Nephron progenitor cell (in vitro differentiated cells): ENCODE measurements at places on chromosomes 2 and 18.

GRCh38 chr2:222479859-222480258 lies 55.5 kb downstream of the SGPP2 start:
- no peak for DNase-seq

DNA sequence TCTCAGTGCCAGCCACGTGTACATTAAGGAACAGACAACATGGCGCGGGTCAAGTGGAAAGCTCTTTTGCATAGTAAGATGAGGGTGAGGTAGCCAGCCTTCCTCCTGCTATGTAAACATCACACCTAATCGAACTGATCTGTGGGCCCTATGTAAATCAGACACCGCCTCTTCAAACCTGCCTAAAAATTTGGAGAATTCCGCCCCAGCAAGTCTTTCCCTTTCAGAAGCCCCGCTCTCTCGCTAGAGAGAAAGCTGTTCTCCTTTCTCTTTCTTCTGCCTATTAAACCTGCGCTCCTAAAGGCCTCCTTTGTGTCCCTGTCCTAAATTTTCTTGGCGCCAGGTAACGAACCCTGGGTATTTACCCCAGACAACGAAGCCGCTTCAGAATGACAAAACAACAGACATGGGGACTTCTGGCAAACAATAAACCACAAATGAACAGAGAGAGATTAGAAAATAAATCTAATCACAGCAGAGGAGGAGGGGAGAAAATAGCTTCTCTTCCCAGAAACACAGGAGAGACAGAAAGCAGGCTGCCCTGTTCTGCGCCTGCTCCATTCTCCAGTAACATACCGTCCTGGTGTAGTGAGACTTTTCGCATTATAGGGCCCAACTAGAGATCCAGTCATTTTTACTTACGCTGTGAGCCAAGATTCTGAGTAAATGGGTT lies 31.9 kb upstream of the CYP1B1 start:
- DNase-seq = no peak

- no peak for DNase-seq
Measured at GRCh38 chr2:165787334-165787733, 6.7 kb downstream of the GALNT3 start.

GRCh38 chr2:102801098-102801718 lies 39.4 kb downstream of the TMEM182 start:
- DNase-seq = no peak

- no peak for DNase-seq
Measured at GRCh38 chr2:211397764-211398163, 841.4 kb downstream of the CPS1 start.

- no peak for DNase-seq
Measured at GRCh38 chr18:27616324-27616723, 431.2 kb upstream of the CHST9 start.

DNA sequence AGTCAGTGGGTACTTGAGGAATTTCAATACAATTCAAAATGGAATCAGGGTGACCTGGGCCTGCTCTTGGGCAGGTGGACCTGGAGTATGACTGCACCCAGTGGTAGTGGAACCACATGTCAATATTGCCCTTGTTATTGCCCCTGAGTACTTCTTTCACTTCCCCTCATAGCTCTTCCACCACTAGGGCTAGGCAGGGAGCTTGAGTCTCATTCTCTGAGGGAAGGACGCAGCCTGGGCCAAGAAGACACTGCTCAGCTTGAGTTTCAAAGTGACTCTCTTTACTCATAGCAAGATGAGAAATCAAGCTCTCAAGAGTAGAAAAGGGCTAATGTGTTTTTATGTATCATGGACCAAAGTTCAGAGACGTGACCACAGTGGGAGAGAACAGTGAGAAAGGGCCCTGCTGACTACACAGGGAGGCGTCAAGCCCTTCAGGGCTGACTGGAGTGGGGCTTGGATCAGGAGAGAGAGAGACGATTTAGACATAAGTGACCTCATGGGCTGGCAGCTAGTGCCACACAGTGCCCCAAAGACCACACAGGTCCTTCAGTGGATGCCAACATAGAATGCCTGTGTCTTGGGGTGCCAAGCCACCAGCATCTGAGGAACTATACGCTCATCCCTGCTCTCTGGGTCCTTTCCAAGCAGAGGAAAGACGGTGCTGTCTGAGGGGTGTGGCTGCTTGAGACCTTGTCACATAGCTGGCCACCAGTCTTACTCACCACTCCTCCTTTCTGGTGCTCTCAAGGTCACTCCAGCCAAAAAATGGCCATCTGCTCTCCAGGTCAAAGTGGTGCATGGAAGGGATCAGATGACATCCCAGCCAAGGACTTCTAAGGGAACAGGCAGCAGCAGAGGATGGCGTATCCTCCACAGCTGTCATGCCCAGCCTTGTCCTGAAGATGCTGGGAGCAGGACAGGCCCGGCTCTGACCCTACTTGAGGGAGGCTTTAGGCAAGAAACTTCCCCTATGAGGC lies 13.0 kb downstream of the PTMA start:
- DNase-seq = no peak

GRCh38 chr2:169661265-169661664 lies 32.9 kb downstream of the CFAP210 start:
- DNase-seq = no peak
